ENCODE measurements at places on chromosomes 6 and 20.

DNA sequence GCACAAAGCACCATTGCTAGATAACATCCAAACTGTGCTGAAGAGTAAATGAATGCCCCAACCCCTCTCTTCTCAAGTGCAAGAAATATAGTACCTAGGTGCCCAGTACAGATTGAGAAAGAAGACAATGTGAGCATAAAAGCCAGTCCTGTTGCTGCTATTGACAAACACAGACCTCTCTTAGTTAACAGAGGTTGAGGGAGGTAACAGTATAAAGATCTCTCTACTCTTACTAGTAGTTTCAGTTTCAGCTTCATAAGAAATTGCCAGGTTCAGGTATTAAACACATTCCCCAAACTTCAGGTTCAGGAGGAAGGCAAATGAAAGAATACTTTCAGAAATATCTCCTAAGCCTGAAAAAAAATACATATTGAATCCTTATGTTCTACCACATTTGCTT is 31.4 kb downstream of the TBC1D32 start:
- DNase-seq, result no peak

DNA sequence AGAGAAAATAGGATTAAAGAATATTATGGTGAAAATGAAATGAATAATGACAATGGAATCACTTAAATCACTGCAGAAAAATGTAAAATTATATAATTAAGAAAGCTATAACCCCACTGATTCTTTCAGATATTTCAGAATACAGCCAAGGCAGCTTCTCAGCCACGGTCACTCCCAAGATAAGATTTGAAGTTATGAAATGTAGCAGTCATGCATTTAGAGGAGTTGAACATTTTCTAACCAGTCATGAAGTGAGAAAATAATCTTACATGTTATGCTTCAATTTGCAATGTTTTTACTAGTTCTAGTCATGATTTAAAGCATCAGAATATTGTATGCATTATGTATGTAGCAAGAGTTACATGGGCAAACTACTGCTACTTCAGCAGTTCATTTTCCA is 13.3 kb upstream of the PLCB1 start:
- no peak for DNase-seq

- no peak for DNase-seq
Observed at GRCh38 chr6:163026893-163027292, 299.1 kb downstream of the PACRG start.

DNA sequence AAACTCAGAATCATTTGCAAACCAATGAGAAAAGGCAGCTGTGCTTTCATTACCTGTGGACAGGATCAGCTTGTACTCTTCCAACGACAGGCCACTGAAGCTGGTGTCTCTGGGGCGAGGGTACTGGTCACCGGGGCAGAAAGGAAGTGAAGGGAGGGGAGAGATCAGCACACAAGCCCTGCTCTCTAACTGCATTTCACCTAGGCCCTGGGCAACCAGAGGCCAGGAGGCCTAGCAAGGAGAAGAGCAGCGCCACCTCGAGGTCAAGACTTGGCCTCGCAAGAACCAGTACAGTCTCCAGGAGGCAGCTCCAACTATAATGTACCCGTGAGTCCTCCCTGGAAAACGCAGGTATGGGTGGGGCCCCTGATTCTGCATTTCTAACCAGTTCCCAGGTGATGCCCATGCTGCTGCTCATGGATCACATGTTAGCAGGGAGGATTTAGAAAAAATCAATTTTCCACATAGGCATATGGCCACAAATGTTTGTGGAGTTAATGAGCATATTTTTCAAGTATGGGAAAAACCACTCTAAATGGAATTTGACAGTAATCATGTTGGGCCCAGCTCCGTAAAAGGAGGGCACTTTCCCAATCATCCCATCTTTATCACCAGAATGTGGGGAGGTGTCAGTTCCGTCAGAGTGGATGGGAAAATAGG is 11.0 kb downstream of the UQCC2 start:
- peak; percentile 67 for DNase-seq

GRCh38 chr6:24797596-24798216 is 1.0 kb downstream of the ARMH2 start:
- DNase-seq, result no peak

DNA sequence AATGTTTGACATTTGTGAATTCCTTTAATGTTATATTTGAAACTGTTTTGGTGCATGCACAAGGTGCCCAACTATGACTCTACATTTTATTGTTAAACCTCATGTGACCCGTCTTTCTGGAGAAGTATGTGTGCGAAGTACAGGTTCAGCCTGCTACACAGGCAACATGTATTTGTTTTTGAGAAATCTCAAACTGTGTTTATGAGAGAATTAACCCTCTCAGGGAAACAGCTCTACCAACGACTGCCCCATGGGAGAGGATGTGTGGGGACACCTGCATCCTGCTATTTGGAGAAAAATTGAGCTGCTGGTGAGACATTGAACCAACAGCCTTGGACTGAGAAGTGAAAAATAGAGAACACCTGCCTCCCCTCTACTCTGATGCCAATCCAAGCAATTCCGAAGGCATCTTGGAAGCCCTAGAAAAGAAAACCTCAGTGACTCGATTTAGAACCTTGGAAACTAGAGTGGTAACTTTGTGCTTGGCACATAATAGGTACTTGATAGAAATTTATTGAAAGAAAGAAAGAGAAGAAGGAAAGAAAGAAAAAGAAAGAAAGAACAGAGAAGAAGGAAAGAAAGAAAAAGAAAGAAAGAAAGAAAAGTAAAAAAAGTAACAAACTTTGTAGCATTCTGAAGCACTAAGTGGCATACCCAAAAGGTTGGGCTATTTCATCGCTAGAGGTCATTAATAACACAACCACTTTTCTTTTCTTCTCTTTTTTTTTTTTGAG is 2.9 kb upstream of the AKAP12 start:
- no peak for DNase-seq

- DNase-seq, result no peak
Observed at GRCh38 chr6:104449918-104450317, 409.8 kb downstream of the HACE1 start.

GRCh38 chr20:48031122-48031521 is 245.8 kb upstream of the SULF2 start:
- DNase-seq, result no peak

- DNase-seq, result no peak
Observed at GRCh38 chr6:53635322-53635721, 30.2 kb downstream of the KLHL31 start.

GRCh38 chr6:2853769-2854395 is 12.2 kb upstream of the SERPINB1 start:
- peak; percentile 73 for DNase-seq
